ENCODE measurements at places on chromosomes 12 and 14.
A peak's percentile ranks its signal among the peaks of the same experiment; 100 is the strongest.

DNA sequence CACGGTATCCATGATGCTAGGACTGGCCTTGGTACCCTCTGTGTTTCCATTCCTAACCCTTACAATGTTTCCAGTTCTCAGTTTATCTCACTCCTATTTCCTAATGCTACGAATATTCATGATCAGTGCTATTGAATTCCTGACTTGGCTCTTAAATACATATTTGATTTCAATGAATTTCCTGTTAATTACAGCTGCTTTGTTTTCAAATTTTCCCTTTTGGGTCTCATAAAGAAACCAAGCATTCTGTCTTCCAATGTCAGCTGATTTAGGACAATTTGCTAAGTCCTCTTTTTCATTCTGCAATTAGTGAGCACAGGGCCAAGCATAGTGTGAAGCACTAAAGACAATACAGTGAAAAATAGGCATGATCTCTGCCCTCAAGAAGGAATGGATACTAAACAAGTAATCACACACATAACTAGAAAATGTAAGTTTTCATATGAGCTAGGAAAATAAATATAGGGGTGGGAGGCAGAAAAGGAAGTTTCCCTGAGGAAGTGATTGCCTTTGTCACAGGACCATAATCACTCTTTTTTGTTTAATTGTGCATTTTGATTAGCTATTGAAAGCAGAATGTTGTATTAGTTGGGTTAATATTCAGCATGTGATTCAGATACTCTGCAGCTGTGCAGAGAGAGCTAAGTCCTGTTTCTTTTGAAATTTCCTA is 88.5 kb downstream of the KCNC2 start:
- DNase-seq = no peak

- peak; percentile 2 for DNase-seq
Observed at GRCh38 chr14:65817011-65817410, 404.5 kb downstream of the FUT8 start.

DNA sequence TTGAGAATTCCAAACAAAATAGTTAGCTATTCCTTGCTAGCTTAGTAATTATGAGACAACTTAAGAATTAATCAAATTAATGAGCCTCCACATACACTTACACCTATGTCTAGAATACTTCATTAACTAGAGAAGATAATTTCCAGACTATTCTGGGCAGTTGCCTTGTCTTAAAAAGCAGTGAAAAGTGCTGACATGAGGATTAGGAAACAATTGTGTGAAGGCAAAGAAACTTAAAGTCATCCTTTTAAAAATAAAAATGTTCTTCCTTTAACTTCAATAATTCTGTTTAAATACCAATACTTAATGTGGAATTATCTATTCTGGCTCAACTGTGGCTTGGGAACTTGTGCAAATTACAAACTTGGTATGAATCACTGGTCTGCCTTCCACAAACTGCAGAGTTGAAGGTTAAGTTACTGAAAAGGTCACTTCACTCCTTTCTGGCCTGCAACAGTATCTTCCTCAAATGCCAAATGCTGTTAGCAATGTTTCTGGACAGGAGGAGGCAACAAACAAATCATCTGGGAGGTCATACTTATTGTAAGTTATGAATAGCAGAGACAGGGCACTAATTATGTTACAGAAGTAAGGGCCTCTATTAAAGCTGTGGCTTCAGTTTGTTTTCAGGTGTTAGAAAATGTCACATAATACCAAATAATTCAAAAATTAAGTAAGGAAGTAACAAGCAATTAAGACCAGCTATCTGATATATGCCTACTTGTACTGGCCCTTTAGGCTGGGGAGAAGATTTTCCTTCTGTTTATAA is 19.2 kb downstream of the PPTC7 start:
- DNase-seq = peak; percentile 41

DNA sequence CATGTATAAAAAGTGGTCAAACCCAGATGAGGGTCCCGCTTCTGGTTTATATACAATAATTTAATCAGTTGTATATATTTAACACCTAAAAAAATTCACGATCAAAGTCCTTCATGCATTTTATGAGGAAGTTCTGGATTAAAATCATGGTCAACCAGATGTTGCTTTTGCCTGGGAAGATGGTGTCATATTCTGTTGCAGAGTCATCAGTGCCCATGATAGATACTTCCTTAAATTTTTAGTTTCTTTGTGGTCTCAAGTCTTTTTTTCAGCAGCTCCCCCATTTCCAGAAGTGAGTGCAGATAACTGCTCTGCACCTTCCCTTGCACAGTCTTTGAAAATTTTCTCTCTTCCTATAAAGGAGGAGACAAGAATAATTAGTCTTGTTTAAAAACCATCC is 16.1 kb downstream of the ERP29 start:
- DNase-seq = no peak

GRCh38 chr12:128823216-128823915 is 392 bp downstream of the SLC15A4 start:
- peak; percentile 38 for DNase-seq

GRCh38 chr14:70498191-70498590 is 36.6 kb downstream of the ADAM20 start:
- DNase-seq = no peak

DNA sequence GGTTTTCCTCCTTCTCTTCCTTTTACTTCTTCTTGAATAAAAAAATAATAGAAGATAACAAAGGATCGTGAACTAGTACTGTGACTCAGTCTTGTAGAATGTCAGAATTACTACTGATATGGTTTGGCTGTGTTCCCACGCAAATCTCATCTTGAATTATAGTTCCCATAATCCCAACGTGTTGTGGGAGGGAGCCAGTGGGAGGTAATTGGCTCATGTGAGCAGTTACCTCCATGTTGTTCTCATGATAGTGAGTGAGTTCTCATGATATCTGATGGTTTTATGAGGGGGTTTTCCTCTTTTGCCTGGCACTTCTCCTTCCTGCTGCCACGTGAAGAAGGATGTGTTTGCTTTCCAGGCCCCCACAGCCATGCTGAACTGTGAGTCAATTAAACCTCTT is 549.6 kb downstream of the DIO2 start:
- DNase-seq = peak; percentile 7

GRCh38 chr12:4285070-4285469 is 11.5 kb downstream of the CCND2 start:
- DNase-seq = no peak

DNA sequence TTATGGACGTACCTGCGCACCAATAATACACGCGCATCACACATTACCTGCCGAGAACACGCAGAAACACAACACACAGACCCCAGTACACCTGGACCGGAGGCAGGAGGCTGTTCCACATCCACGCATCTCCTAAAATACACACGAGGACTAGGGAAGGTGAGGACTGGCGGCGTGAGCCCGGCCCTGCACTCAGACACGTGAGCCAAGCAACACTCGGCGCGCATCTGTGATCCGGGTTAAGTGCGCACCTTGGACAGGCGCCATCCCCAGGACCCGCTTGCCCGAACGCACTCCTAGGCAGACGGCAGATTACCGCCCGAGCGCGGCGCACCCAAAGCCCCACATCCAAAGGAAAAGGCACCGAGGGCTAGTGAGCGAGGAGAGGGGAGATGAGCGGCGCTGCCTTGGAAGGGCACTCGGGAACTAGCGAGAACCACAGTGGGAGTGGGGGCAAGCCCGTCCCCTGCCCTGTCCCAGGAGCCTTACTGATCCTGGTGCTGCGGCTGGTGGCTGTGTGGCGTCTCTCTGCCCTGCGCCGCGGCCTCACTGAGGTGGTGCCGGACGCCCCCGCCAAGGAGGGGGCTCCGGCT is 417 bp downstream of the GLS2 start:
- peak; percentile 25 for DNase-seq

DNA sequence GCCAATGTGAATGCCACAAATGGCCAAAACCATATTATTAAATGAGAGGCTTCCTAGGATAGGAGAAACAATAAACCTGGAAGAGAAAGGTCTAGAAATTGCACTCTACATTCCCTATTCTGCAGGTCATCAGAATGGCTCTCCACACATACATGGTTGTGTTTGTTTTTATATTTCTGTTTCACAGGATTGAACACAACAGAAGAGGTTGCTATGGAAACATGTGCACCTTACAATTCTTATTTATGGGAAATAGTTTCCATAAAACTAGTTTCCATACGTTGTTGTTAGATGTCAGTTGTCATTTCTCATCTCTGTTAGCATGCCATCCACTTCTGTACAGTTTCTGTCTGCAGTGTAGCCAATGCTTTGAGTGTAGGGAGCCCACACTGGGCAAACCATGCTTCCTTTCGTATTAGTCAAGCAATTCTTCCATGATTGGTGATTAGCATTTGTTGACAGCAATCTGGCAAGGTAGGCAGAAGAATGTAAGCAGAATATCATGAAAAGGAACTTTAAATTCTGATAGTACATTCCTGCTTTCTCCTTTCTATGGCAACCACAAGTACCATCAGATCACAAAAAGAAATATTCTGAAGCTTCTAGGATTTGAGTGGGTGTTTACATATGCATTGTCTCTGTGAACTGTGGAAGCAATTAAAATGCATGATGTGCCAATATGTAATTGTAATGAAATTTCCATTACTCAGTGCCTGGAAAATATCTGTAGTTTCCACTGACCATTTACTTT is 141.6 kb upstream of the AVPR1A start:
- no peak for DNase-seq

GRCh38 chr14:28468191-28469151 is 298.1 kb upstream of the FOXG1 start:
- DNase-seq = no peak

DNA sequence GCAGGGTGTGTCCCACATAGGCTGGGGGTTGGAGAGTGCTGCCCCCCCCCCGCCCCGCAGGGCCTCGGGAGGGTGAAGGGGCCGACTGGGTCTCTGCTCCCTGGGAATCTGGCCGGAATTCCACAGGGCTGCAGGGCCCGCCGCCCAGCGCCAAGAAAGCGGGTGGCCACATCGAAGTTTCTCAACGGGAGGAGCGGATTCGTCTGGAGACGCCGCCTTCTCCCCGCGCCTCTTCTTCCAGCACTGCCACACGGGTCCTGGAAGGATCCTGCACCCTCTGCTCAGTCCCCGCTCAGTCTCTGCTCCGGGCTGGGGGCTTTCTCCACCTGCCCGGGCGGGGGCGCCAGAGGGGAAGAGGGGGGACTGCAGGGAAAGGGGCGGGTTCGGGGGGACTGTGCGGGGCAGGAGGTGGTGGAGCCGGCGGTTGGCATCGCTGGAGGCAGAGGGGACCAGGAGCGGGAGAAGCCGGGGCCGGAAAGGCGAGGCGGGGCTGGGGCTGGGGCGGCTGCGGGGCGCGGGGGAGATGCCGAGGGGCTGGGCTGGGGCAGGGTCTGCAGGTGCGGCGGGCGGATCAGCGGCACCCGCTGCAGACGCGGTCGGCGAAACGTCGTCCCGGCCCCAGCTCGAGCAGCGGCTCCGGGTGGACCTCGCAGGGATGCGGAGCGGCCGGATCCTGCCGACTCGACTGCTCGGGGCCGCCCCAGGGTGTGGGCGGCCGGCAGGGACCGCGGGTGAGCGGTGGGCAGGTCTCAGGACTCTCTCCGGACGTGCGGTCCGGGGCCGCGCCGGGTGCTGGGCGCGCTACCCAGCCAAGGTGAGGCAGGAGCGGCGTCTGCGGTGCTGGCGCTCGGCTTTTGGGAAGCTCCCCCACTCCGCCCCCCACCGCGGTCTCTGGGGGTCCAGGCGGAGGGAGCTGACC is 811.4 kb upstream of the TMEM132C start:
- no peak for DNase-seq

DNA sequence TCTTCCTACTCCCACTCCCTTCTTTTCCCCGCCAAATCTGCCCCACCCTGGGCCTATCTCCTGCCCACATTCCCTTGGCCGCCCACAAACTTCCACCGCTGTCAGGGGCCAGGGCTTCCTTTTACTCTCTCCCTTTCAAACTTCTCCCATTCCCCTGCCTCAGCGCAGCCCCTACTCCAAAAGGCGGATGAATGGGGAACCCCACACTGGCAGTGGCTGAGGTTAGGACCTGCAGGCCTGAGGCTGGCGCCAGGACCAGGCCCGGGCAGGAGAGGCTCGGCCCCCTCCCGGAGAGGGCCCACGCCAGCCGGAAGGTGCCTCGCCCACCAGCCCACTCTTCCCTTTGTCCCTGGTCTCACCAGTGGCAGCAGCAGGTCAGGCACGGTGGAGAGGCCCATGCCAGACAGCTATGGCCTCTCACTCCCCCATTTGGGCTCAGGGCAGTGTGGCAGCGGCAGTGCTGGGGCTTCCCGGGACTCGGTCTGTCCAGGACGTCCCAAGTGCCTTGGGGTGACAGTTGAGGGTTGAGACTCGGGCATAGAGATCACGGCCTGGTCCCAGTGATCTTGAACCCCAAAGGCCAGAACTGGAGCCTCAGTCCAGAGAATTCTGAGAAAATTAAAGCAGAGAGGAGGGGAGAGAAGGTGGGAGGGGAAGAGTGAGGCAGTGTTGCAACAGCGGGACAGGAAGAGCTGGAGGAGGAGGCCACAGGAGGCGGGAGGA is at the start of gene TNFRSF1A:
Gene TNFRSF1A (minus strand): TSS at position 660 of the 723 bp plus-strand sequence. CDS start 262 bp downstream, at position 398.
- DNase-seq = peak; percentile 87

GRCh38 chr12:78156751-78157150 is 326.1 kb downstream of the NAV3 start:
- DNase-seq = peak; percentile 15

DNA sequence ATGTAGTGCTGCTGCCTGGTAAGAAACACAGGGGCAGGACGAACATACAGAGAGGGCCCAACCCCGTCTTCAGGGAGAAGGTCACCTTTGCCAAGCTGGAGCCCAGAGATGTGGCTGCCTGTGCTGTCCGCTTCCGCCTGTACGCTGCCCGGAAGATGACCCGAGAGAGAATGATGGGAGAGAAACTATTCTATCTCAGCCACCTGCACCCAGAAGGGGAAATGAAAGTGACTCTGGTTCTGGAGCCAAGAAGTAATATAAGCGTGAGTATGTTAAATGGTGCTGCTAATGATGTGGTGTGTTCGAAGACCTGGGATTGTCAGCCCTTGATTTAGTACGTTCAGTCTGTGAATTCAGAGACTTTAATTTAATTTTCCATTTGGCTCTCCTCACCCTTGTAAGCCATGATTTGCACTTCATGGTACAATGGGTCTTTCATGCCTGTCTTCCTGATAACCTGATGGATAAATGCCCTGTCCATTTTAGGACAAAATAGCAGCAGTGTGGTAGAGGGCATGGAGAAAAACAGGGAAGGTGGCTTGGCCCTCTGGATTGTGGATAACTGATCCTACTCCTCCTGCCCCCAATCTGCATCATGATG is 318.9 kb downstream of the SNAPC1 start:
- DNase-seq = no peak

DNA sequence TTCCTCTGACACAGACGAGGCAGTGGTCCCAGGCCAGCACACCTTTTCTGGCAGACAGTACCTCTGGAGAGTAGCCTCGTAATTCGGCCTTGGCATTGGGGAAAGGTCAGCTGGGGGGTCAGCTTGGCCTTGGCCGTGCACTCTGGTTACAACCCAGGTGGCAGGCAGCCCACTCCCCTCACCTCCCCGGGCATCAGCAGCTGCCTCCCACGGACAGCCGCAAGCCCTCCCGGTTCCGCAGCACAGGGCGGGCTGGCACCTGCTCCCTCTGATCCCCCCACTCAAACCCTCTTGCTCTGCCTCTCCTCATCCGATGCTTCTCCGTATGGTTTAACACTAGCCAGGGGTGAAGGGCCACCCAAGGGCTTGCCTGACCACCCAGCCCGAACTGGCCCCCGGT is 50.6 kb downstream of the TEAD4 start:
- DNase-seq = no peak

GRCh38 chr12:12812618-12813119 is 477 bp upstream of the DDX47 start:
- no peak for DNase-seq

GRCh38 chr12:11749943-11750690 is 100.6 kb downstream of the ETV6 start:
- DNase-seq = no peak
